Endodermal cell (in vitro differentiated cells): ENCODE measurements at places on chromosomes 11 and 22.

- DNase-seq, result peak; percentile 83
Measured at GRCh38 chr11:61488651-61489291, 19.8 kb upstream of the LRRC10B start.

DNA sequence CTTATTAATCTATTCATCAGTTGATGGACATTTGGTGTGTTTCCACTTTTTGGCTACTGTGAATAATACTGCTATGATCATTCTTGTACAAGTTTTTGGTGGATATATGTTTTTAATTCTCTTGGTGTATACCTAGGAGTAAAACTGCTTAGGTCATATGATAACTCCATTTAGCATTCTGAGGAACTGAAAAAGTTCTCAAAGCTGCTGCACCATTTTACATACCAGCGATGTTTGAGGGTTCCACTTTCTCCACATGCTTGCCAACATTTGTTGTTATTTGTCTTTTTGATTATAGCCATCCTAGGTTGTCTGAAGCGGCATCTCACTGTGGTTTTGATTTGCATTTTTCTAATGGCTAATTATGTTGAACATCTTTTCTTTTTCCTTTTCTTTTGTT, 4.1 kb upstream of the ACER3 start:
- no peak for DNase-seq

DNA sequence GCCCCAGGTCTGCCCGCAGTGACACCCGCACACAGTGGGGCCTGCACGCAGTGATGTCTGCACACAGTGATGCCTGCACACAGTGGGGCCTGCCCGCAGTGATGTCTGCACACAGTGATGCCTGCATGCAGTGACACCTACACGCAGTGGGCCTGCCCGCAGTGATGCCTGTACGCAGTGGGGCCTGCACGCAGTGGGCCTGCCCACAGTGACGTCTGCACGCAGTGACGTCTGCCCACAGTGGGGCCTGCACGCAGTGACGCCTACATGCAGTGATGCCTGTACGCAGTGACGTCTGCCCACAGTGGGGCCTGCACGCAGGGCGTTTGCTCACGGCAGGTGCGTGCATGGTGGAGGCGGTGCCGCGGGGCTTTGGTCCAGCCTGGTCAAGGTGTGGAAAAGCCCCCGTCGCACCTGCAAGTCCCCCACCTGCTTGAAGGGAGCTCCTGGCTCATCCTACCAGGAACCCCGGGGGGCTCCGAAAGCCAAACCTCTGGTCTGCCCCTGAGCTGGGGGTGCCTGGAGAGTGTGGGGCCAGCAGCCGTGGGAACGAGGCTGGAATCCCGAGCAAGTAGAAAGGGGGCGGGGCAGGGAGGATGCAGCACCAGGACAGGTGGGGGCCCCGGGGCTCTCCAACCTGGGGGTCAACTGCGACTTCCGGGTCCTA, 8.9 kb upstream of the SYT8 start:
- peak; percentile 39 for DNase-seq

DNA sequence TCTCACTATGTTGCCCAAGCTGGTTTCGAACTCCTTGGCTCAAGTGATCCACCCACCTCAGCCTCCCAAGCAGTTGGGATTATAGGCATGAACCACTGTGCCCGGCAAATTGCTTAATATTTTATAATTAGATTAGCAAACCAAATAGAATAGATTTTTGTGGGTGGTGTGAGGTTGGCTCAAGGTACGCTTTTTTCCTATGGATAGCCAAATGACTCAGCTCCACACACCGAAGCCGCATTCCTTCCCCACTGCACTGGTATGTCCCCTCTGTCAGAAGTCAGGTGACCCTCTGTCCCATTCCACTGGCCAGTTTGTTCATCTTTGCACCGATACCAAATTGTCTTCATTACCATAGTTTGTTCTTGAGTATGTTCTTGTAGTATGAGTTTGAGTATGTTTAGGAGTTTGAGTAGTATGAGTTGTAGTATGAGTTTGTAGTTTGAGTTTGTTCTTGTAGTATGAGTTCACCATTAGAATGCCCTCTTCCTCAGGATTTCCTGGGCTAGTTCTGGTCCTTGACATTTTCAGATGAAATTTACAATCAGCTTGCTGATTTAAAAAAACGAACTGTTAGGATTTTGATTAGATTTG, 19.4 kb downstream of the SUSD2 start:
- DNase-seq, result no peak

DNA sequence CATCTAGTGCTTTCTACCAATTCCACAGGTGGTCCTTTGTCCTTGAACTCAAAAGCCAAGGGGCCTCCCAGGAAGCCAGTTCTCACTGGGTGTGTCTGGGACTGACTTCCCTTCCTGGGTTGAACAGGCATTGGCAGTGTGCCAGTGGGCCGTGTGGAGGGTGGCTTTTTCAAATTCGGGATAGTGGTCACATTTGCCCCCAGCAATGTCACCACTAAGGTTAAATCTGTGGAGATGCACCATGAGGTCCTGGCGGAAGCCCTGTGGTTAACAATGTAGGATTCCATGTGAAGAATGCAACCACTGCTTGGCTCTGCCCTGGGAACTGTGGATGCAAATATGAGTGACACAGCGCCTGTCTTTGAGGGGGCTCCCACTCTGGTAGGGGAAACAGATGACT, 53.2 kb upstream of the MTNR1B start:
- DNase-seq, result no peak

DNA sequence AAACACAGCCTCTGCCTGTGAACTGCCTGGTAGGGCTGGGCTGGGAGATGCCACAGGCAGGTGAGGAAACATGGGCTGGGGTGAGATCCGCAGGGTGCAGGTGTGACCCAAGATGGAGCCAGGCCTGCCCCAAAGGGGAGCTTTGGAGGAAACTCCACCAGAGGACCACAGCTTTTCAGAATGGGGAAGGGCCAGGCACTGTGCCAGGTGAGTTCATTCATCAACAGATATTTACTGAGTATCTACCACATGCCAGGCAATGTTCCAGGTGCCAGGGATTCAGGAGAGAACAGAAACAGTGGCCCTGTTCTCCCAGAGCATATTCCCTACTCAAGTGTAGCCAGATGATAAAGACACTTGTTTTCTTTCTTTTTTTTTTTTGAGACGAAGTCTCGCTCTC, 11.2 kb downstream of the RTN4RL2 start:
- no peak for DNase-seq
